Skin of body (tissue), 3 donors: ENCODE measurements at places on chromosomes 5 and 9.

- peak; percentile 22 for DNase-seq
Observed at GRCh38 chr5:132414634-132415378, 45.3 kb downstream of the SLC22A5 start.

- no peak for DNase-seq
Observed at GRCh38 chr5:1806974-1807373, 5.8 kb downstream of the NDUFS6 start.

DNA sequence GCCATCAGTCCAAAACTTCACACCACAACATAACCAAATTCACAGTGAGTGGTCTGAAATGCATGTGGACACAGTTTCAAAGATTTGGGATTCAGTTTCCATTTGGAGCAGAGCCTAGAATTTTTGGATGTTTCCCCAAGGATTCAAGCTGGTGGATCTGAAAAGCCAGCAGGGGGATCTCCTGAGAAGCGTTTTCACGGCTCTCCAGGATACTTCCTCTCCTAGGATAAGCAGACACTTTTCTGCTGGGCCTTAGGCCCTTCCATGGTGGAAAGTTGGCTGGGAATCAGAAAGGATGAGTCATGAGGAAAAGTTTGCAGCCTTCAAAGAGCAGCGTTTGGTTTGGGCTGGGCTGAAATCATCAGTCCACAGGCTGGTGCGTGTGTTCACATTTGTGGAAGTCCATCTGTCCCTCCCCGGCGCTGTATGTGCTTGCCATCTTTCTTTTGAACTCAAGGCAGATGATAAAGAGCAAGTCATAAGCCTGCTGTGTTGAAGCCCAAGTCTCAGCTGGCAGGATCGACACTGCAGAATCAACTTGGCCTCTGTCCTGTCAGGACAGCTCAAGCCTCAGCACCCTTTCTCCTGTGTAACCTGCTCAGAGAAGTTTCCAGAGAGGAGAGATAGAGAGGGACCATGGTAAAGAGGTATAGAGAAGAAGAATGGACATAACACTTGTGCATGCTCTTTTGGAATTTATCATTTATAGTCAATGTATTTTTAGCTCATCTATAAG, 152.6 kb upstream of the MSX2 start:
- DNase-seq = peak; percentile 85

GRCh38 chr5:83474991-83475390, 3.4 kb downstream of the VCAN start:
- DNase-seq = no peak

DNA sequence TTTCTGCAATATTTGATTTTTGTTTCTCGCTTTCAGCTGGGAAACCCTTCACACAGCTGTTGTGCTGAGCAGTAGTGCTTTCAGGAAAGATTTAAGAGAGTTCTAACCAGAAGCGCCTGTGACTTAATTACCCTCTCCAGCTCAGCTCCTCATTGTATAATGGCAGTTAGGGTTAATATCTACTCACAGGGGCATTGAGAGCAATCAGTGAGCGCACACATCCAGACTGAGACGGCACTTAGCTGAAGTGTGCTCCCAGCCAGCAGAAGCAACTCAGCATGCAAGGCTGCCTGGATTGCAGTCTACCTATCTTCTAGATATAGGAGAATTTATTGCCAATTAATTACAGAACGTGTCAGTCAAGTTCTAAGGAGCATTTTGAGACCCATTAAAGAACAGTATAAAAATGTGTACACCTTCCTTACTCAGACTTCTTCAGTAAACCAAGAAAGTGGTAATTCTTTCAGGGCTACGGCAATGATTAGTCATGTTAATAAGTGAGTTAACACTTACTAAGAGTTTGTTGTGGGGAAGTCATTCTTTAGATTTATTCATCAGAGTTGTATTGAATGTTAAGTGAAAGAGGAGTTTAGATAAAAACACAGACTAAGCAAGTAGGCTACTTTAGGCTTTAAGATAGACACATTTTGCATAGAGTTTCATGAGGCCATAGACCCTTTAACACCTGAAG, 111.7 kb upstream of the PCAT7 start:
- no peak for DNase-seq

- no peak for DNase-seq
Observed at GRCh38 chr9:106800701-106801270, 62.2 kb upstream of the ZNF462 start.

DNA sequence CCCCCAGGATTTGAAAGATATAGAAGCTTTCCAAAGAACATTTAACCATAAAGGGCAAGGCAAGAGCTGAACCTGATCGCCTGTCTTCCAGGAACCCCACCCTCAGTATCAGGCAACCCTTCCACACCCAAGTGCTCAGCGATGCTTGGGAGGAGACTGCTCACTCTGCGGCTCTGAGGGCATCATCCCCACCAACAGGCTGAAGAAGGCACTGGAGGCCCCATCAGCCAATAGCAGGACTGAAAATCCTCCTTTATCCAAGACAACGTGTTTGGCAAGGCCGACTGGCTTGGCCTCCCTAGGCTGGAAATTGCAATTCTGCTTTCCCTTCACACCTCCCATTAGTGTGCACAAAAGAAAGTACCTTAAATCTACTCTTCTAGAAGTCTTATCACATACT, 1.4 kb upstream of the PPP2CA start:
- no peak for DNase-seq
